HEK293T (cell line): ENCODE measurements at places on chromosomes 7 and 10.
A peak's percentile ranks its signal among the peaks of the same experiment; 100 is the strongest.

DNA sequence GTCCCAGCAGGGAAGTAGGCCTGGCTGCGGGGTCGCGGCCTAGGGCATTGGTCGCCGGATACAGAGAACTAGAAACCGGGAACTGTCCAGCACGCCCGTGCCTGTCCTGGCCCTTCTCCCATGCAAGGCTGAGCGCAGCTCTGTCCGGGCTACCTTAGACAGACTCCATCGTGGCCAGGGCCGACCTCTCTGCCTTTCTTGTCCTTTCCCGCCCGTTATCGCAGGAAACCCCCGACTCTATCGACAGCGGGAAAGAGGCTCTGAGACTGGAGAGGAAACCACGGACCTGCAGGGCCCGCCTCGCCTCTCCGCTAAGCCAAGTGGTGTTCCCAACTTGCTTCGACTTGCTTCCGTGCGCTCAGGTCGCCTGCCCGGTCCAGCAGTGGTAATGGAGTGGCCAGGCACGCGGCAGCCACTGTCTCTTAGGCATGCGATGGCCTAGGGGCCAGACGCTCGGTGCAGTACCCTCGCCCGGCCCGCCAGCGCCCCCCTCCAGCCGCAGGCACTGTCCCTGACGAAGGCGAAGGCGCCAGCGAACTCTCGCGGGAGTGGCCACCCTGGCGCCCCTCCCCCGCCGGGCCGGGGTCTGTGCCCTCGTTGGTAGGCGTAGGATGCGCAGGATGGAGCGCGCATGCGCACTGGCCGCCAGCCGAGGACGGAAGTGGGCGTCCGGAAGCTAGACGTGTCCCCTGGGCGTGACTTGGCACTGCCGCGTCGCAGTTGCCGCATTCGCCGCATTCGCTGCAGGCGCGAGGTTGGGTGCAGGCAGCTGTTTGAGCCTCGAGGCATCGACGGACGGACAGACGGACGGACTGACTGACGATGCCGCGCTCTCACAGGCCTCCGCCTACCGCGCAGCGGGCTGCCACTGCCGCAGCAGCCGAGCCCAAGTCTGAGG, 54.4 kb downstream of the MCMBP start:
- DNase-seq: no peak

GRCh38 chr10:49116509-49117375, 1.4 kb upstream of the VSTM4 start:
- no peak for DNase-seq

- DNase-seq: peak; percentile 21
Measured at GRCh38 chr10:7826971-7827370, 8.7 kb downstream of the TAF3 start.

GRCh38 chr10:101572126-101572525, 15.9 kb downstream of the POLL start:
- no peak for DNase-seq

GRCh38 chr7:1937252-1937605, 267.2 kb downstream of the ELFN1 start:
- DNase-seq: no peak

DNA sequence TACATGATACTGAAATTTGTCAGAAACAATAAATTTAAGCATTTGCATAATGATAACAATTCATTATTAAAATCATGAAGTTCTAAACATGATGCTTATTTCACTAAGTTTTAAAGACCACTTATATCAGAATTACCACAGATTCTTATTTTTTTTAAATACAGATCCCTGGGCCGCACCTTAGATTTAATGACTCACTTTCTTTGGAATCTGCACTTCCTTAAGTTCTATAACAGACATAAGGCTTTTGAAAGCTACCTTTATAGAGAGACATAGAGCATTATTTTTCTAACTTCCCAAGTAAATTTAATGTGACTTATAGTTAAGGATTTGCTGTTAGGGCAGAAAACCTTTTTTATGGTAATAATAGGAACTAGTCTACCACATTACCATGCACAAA, 214.9 kb downstream of the IPMK start:
- DNase-seq: no peak

DNA sequence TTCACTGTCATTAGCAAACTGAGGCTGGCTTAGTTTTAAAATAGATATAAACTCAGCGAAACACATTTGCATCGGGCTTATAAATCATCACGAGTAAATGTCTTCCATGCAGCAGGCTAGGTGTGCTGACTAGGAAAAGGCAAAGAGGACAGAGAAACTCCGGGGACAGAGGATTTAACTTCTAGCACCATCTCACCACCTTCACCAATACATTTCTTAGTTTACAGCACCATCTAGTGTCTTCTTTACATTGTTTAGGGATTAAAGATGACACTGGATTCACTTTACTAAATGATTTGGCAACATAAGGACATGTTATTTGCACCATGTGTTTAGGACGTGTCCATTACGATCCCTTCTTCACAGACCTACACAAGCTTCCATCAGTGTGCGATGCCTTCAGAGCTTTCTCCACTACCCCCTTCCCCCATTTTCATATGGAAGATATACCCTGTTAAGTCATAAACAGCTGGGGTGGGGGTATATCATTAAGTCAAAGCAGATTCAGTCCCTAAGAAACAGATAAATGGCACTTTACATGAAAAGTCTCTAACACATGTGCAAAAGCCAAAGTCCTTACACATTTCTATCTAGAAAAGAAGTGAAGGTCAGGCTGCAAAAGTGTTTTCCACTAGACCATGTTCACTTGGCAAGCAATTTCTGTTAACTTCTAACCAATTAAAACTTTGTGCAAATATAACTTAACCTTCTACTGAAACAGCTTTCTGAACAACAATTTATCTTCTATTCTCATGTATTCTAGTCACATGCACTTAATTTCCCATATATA, 103.3 kb downstream of the GRB10 start:
- peak; percentile 22 for DNase-seq

GRCh38 chr10:70753841-70754621, 31.1 kb downstream of the TBATA start:
- DNase-seq: no peak

GRCh38 chr10:103929381-103929921, 11.5 kb upstream of the STN1 start:
- DNase-seq: no peak

GRCh38 chr10:95242581-95243317, 48.1 kb downstream of the PDLIM1 start:
- peak; percentile 62 for DNase-seq

DNA sequence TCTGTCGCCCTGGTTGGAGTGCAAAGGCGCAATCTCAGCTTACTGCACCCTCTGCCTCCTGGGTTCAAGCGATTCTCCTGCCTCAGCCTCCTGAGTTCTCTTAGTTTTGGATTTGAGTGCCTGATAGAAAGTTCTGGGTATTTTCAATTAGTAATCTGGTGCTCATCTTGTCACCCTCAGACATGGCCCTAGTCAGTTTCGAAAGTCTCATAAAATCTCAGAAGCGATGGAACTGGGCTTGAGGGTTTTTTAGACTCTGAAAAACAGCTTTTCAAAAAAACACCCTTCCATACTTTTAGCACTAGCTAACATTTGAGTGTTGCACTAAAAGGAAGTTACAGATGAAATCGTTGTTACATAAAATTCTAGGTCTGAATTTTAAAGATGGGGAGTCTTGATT, 9.4 kb upstream of the PIP4K2A start:
- no peak for DNase-seq

GRCh38 chr7:30474485-30474884, 4.1 kb downstream of the NOD1 start:
- no peak for DNase-seq

DNA sequence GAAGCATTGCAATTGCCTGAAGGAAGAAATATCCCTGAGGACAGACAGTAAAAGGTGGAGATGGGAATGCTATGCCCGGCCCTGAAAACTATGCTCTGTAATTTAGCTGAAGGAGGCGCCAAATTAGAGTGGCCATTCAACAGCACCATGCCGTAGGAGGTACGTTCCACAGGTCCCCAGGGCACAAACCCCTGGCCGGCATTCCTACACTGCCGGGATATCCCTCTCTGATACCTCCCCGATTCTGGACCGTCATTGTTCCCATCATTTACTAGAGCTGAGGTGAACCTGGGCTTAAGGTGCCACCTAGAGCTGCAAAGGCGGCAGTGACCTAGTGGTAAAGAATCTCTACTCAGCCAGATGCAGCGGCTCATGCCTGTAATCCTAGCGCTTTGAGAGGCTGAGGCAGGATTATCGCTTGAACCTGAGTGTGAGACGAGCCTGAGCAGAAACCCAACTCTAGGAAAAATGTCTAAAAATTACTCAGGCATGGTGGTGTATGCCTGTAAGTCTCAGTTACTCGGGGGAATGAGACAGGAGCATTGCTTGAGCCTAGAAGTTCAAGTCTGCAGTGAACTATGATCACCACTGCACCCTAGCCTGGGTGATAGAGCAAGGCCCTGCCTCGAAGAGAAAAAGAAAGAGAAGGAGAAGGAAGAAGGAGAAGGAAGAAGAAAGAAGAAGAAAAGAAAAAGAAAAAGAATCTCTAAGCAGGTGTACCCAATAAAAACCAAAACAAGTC, 53.0 kb upstream of the TNKS2 start:
- DNase-seq: no peak

DNA sequence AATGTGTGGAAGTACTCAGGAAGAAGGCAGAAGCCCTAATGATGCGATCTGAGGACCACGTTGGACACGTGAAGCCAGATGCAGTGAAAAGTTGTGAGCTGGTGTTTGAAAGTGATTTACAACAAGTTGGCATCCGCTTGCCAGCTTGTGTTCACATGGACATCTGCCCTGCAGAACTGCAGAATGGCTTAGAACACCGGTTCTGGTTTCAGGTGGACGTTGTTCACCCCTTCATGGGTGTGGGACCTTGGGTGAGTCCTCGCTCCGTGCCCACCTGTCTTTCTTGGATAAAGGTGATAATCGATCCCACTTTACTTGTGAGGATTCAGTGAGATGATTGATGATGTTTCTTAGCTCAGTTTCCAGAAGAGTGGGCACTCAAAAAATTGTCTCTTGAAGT, 53.8 kb downstream of the CAMK1D start:
- no peak for DNase-seq

GRCh38 chr10:42836096-42836495, 53.5 kb downstream of the BMS1 start:
- DNase-seq: no peak

DNA sequence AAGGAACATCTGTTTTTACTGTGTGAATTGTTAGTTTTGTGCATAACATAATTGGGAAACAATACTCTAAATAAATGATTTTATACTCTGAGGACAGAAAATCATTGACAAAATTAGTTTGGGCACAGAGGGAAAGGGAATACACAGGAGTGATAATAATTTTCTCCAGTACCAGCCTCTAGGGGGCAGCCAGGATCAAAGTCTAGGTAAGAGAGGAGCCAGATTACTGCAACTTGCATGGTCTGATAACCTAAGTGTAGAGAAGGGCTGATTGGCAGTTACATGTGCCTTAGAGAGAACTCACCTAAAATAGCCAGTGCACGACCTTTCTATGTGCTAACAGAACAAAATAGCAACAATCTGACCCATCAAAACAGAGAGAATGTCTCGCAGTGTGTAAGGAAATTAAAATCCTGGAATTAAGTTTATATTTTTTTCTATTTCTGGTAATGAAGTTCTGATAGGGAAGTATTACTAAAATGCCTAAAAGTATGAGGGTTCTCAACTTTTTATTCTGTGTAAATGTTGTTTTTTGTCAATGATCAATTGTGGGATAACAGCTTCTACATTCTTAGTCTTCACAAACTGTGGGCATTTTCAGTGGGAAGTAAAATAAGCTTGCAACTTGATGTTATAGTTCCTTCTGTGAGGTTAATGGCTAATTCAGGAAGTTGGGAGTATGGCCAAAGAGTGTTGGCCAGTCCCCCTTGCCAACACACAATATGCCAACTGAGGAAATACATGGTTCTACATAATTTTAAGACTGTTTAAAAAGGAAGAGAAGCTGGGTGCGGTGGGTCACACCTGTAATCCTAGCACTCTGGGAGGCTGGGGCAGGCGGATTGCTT, 66.4 kb downstream of the EXOC6 start:
- DNase-seq: peak; percentile 73

- peak; percentile 54 for DNase-seq
Measured at GRCh38 chr7:122887198-122887597, 938 bp upstream of the CADPS2 start.

DNA sequence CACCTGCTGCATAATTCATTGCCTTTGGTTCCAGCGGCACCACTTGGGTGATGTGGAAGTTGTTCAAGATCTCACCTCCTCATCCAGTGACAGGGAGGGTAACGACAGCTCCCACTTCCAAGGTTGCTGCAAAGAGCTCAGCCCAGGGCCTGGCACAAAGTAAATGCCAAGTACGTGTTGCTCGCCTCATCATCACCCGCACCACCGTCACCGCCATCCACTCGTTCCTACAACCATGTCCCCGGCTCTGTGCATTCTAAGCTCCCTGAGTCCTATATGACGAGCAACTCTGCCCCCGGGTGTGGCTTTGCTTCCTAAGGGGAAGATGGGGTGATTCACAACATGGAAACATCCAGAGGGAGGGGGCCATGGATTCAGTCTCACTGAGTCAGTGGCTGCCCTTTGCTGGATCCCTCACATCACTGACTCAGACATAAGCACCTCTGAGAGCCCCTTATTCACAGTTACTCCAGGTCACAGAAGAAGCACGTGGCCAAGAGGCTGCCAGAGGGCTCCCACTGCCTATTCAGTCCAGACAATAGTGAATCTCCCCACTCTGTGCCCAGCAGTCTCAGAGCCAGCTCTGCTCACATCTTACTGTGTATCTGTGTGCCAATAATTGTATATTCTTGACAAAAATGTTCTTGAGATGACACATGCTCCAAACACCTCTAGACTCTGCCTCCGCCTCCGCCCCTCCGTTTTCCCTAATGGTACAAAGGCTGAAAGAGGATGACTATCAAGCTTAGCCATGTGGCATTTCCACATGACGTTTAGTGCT, 159.1 kb downstream of the GFRA1 start:
- no peak for DNase-seq

GRCh38 chr7:55108401-55108800, 89.6 kb downstream of the EGFR start:
- no peak for DNase-seq
